ENCODE measurements at places on chromosomes 7 and 10.

GRCh38 chr10:130017631-130018022, 53.6 kb upstream of the EBF3 start:
- no peak for DNase-seq

- DNase-seq, result peak; percentile 34
Measured at GRCh38 chr10:51342381-51342780, 268.1 kb downstream of the PRKG1 start.

DNA sequence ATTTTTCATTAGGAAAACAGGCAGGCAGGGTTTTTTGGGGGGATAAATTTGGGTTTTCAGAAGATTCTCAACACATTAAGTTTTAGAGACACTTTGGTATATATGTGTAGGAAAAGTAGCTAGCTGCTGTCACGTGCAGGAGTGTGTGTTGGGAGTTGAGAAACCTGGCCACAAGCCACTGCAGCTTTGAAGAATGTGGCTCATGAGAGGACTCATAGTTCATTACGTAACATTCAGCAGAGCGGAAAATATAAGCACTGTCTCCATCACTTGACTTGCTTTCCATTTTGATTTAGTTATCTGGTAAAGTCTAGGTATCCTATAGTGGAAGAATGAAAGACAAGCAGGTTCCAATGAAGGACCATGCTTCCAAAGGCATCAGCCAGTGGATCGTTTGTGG, 31.2 kb downstream of the SMNDC1 start:
- DNase-seq, result peak; percentile 7

DNA sequence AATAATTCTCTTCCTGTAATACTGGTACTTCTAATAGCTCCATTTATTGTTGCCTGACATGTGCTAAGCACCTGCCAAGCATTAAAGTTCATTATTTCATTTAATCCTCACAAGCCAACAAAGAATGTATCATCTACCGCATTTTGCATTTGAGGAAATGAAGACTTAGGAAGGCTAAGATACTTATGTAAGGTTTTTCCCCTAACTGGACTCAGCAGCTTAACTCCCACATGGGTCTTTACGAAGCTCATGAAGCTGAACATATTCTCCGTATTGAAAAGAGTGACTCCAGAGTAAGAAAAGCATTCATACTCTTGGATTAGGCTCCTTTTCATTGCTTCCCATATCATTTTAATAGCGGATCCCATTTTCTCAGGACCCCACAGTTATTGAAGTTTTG, 155.7 kb upstream of the TMEM72 start:
- no peak for DNase-seq

DNA sequence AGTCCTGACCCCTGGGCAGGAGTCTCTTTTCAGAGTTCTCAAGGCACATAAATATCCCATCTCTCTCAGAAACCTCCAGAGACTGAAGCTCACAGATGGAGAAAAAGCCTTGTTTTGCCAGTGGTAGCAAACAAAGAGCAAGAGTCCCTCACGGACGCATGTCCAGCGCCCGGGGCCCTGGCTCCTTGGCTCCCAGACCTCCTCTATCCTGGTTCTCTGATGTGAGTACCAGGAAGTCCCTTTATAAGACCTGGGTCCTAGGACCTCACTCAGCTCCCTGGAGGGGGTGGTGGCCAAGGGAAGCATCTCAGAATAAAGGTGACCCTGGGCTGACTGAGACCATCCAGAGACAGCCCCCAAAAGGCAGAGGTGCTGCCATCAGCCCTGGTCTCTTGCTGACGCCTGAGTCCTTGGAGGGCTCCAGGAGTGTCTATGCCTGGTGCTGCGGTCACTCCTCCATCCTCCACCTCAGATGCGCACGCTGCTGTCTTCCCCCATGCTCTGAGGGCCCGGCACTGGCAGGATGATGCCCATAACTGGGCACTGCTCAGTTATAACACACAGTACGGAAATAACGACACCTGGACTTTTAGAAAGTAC, 221.5 kb downstream of the TNS3 start:
- DNase-seq, result no peak

GRCh38 chr10:118332236-118332635, 9.9 kb downstream of the FAM204A start:
- DNase-seq, result no peak

- DNase-seq, result no peak
Measured at GRCh38 chr10:49278497-49278981, 20.4 kb upstream of the C10orf71 start.

DNA sequence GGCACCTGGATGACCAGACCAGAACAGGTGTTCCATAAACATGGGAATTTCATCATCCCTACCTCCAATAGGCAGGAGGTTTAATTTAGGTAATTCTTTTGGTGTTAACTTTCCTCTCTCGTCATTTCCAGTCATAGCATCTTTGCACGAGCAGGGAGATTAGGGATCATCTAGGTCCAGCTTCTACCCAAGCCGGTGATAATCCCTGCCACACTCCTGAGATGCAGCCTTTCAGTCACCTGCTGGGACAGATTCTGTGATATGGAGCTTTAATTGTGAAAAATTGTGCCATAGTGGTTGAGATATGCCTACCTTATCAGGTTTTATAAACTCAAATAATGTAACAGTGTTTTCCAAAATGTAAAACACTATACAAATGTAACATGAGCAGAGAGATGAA, 191.8 kb upstream of the AOAH start:
- DNase-seq, result no peak

DNA sequence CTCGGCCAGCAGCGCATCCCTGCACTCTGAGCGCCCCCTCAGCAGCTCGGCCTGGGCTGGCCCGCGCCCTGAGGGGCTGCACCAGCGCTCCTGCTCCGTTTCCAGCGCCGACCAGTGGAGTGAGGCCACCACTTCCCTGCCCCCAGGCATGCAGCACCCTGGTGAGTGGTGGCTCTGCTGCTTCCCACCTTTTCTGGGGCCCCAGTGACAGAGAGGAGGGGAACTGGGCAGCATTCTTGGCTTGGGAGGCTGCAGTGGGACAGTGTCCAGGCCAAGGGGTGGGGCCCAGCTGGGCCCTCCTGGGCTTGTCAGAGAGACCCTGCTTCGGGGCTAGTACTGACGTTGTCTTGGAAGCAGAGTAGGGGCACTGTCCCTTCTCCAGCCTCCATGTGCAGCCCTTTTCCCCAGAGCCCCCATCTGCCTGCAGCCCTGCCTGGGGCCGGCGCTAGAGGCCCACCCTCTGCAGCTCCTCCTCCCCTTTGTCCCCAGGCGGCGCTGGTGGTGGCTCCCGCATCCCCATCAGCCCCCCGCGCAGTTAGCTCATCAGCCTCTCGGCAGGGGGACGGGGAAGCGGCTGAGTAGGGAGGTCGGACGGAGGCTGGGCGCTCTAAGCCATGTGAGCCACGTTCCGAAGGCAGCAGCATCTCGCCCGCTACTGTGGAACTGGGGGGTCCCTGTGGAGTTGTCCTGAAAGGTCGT, 29.2 kb downstream of the GBX1 start:
- no peak for DNase-seq

DNA sequence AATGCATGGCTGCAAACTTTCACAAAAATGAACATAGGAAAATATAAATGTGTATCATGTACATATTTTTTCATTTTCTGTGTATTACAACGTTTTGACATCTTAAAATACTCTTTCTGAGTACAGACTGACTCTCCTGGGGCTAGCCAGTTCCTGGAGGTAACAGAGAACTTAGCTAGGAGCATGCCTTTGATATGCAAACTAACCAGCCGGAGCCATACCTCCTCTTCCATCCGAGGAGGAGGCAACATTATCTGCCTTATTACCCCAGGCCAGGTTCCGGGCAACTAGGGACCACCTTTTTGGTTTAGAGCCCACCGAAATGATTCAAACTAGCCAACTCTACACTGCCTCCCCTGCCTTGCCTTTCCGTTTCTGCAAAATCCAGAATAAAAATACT, 33.7 kb upstream of the HECW1 start:
- DNase-seq, result no peak

GRCh38 chr10:93434991-93435491, 47.1 kb downstream of the MYOF start:
- DNase-seq, result no peak

GRCh38 chr10:60733517-60733822, 44.8 kb upstream of the CDK1 start:
- DNase-seq, result no peak

DNA sequence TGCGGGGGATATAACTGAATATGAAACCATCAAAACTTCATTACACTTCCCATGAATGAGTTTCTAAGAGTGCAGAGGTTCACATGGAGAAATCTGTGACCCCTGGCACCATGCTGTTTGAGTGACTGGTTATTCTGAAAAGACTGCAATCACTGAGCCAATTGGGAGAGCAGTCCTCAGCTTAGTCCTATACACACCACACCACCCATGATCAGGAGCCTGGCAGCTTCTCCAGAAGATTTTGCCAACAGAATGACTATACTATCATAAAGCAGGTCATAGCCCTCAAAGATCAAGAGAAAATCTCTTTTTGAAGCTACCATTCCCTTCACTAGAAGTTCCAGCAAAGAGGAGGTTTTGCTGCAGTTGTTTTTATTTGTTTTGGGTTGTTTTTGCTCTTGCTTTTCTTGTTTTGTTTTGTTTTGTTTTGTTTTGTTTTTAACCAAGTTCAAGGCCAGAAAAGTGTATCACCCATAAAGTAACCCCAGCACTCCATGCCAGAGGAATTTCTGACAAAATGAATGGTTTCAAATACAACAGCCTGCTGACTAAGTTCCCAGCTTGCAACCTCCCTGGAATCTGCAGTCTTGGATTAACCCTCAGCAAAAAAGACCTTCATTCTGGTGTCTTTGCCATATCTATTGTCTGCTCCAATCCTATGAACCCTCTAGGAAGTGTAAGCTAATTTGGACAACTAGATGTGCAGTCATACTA, 19.7 kb upstream of the HGF start:
- DNase-seq, result no peak

DNA sequence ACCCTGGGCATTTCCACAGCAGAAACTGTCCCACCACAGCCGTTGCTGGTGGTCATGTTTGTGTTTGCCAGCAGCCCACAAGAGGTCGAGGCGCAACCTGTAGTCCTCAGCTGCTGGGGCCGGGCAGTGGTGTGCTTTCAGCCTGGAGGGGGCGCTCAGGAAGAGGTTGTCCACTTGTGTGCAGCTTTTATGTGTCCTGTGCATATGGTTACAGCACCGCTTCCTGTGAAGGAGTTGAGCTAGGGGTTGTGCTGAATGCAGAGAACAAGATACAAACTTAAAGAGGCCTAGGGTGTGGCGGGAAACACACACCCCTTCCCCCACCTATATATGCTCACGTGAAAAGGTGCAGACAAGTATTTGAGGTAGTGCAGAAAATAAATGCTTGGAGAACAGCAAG, 29.5 kb upstream of the PFKFB3 start:
- no peak for DNase-seq

GRCh38 chr7:86598311-86598710, 45.4 kb upstream of the GRM3 start:
- DNase-seq, result no peak

- no peak for DNase-seq
Measured at GRCh38 chr7:11754123-11754522, 77.9 kb downstream of the THSD7A start.

GRCh38 chr10:93773120-93773519, 15.4 kb downstream of the LGI1 start:
- no peak for DNase-seq

- no peak for DNase-seq
Measured at GRCh38 chr7:38846280-38846679, 62.7 kb downstream of the VPS41 start.

DNA sequence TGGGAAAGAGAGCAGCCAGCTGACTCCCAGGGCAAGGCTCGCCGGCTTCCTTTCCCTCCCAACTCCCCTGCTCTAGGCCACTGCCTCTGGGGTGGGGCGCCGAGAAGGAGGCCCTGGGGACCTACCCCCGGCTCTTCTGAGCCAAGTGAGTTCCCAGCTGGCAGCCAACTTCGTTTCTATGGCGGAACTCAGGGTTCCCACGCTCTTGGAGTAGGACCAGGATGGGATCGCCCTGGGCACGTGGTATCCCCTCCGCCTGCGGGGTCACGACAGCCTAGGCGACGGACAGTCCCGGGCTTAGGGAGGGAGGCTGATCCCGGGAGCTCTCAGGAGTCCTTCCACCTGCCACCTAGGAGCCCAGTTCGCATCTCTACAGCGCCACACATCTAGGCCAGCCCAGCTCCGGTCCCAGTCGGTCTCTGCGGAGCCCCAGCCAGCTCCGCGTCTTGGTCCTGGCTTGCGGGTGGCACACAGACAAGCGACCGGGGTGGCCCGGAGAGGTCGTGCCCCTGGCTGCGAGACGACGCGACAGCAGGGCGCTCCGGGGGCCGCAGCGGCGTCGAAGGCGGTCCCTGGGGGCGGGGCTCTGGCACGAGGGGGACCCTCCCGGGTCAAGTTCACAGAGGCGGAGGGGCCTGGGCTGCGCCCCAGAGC, 20.5 kb upstream of the GATA3 start:
- no peak for DNase-seq

- no peak for DNase-seq
Measured at GRCh38 chr10:14481752-14482151, 151.0 kb upstream of the FRMD4A start.

DNA sequence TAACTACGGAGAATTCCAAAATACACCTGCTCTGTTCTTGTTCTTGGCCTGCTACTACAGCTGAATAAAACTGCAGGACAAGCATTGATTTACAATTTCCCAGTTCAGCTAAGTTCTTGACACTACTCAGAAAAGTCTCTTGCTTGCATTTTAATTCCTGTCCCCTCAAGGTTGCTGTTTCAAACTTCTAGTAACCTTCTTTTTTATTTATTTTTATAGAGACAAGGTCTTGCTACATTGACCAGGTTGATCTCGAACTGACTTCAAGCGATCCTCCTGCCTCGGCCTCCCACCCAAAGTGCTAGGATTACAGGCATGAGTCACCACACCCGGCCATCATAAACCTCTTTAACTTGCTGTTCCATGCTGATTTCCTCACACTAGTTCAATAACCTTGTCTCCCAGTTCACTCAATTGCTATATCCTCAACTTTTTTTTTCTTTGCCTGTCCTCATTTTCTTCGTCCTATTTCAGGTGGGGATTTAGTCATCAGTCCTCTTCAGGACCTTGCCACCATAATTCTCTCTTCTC, 79.9 kb downstream of the ARHGAP21 start:
- DNase-seq, result no peak

- DNase-seq, result no peak
Measured at GRCh38 chr7:108581655-108582491, 12.2 kb downstream of the DNAJB9 start.

- DNase-seq, result no peak
Measured at GRCh38 chr7:134613623-134614347, 32.9 kb upstream of the BPGM start.

DNA sequence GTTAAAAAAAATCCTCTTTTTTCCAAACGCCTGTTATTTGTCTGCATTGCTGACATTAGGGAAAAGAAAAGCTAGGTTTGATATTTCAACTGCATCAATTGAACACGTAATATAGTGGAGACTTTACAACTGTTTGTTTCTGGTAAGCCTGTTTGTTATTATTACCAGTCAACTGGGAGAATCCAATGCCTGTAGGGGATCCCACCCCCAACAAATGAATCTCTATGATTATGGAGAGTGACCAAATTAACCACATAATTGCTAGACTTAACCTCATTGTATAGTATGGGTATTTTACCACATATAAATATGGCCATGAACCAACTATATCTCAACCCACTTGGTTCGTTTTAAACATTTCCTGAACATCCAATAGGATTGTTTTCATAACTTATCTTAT, 216.1 kb downstream of the TWIST1 start:
- DNase-seq, result no peak

- no peak for DNase-seq
Measured at GRCh38 chr7:34373940-34374339, 284.1 kb upstream of the NPSR1 start.
